Forelimb muscle (tissue), 1 donor: ENCODE measurements at places on chromosomes 2 and 18.

GRCh38 chr2:181462033-181462432, 4.8 kb downstream of the ITGA4 start:
- DNase-seq = no peak

DNA sequence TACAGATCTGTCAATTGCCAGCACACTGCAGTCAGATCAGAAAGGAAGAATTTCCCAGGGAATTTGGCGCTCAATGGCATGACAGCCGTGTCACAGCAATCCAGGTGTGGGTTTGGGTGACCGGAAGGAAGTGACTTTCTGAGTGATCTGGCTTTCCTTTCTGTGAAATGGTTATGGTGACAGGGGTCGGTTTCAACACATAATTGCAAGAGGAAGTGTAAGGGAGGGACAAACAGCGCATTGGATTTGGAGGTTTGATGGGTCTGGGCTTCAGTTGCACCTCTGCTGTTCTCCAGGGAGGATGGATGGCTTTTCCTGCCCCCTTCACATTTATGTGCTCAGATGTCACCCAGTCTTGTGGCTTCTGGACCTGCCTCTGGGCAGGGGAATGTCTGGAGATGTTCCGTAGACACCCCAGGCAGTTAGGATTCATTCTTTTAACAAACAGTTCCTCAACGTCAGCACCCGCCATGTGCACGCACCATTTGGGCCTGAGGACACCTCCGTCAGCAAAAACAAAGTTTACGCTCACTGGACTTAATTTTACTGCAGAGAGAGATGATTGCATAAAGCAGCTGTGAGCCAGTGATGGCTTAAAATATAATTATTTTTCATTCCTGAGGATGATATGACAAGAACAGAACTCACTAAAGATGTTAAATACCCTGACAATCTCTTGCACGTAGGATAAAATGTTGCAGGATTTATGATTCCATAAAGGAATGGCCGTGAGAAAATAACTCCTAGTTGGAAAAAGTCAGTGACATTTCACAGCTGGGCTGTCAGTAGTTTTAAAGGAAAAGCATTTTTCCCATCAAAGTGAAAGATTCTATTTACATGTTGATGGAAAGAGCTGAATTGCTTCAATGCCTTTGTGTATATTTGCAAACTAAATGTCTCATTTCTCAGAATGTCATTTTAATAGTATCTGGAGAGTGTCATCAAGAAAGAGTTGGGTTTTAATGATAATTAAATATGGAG, 36.9 kb downstream of the MBP start:
- DNase-seq = no peak

GRCh38 chr2:216548901-216549331, 50.3 kb downstream of the RPL37A start:
- DNase-seq = no peak

DNA sequence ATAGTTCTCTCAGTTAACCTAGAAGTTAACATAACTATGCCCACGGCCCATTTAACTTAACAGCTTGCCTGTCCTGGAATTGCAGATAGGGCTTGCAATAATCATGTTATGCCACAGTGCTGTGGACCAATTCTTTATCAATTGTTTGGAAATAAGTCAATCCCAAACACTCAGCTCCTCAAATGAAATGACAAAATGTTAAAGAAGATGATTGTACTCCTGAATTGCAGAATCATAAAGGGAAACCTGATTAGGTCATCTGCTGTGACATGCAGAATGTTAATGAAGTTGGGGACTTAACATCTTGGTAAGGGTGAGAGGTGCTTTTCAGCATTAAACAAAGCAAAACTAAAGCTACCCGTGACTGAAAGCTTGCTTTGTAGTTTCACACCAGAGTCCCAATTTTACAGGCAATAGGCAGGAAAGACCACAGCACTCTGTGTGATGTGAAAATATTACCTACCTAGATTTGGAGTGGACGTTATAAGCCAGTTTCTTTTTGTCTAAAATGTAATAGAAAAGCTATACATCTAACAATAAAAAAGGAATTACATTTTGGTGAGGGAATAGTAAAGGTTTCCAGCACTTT, 364.0 kb downstream of the GPD2 start:
- no peak for DNase-seq

- DNase-seq = no peak
Observed at GRCh38 chr2:232333361-232334135, 45.0 kb upstream of the ALPP start.
